Panc1 (cell line): ENCODE measurements at places on chromosomes 3 and 15. TPM values are rescaled to one million over a fixed set of nuclear protein-coding genes. Genes with fewer than 3 reads are reported as not detected.

GRCh38 chr3:131110087-131110486 lies 83.4 kb downstream of the NEK11 start:
- DNase-seq, result peak; percentile 15

GRCh38 chr15:73571346-73571745 lies 61.8 kb downstream of the NPTN start:
- DNase-seq, result no peak

ZNF654 gene
- 10.0 TPM for total RNA-seq

ZNF860 gene
- 8.9 TPM for total RNA-seq

GRCh38 chr15:65638681-65639089 lies 16.9 kb downstream of the SLC24A1 start:
- peak; percentile 39 for DNase-seq

GRCh38 chr3:123318374-123318773 lies 116.6 kb downstream of the SEC22A start:
- DNase-seq, result no peak

GRCh38 chr3:152610622-152611021 lies 224.3 kb upstream of the P2RY1 start:
- DNase-seq, result no peak

GRCh38 chr15:101308604-101309435 lies 13.8 kb upstream of the SNRPA1 start:
- no peak for DNase-seq

GOLGA6L25 gene
- total RNA-seq, result not detected

CDCP1 gene
- total RNA-seq, result 47.8 TPM

ZMYND10 gene
- 3.6 TPM for total RNA-seq

FAM81A gene
- total RNA-seq, result 7.3 TPM

LACTB gene
- 18.4 TPM for total RNA-seq

GRCh38 chr15:82901114-82901805 lies 51.3 kb downstream of the HOMER2 start:
- no peak for DNase-seq

DNA sequence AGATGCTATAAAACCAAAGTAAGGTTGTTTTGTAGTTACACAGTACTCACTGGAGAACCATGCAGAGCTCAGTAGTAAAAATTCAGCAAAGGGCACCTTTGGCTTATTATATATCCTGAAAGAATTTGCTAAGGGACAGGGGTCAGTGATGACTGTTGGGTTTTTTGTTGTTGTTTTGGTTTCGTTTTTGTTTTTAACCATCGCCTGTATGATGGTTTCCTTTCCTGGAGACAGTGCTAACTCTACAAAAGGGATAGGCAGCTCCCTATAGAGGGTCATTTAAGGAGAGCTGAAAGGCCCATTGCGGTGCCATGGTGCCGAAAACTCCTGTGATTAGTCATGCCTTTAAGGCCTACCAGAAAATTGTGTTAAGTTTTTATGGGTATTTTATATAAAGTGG lies 118.2 kb upstream of the GOLIM4 start:
- no peak for DNase-seq

GRCh38 chr3:72162649-72163184 lies 377.8 kb upstream of the PROK2 start:
- no peak for DNase-seq

DNA sequence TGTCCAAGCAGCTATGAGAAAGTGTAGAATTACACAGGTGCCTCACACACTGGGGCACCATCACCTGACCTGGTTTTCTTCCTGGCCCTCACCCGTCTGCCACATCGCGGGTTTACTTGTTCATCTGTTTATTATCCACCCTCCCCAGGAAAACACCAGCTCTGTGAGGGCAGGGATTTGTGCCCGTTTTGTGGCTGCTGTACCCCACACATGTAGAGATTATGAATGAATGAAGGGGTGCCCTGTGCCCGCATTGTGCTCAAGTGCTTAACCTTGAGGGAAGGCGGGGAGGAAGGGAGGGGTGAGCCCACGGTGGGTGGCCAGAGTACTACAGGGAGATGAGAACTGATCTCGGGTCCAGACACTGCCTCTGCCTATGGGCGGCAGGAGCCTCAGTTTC lies 108.4 kb downstream of the WNT7A start:
- no peak for DNase-seq

DNA sequence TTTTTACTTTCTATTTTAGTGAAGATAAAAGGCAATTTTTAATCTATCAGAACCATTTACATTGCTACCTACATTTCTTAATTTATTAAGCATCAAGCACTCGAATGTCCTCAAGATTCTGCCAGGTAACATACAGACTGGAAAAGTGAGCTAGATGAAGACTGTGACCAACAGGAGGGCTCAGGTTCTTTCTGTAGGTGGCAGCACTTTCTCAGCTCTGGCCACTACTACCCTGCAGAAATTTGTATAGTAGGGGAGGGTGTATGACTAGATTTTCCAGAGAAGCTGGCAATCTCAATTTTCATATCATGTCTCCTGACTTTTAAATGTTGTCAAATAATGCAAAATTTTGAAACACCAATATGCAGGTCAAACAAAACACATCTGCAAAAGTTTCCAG lies 165.0 kb upstream of the SUCLG2 start:
- no peak for DNase-seq

GRCh38 chr3:60047426-60048200 lies 997.8 kb upstream of the CFAP20DC start:
- DNase-seq, result no peak

DNA sequence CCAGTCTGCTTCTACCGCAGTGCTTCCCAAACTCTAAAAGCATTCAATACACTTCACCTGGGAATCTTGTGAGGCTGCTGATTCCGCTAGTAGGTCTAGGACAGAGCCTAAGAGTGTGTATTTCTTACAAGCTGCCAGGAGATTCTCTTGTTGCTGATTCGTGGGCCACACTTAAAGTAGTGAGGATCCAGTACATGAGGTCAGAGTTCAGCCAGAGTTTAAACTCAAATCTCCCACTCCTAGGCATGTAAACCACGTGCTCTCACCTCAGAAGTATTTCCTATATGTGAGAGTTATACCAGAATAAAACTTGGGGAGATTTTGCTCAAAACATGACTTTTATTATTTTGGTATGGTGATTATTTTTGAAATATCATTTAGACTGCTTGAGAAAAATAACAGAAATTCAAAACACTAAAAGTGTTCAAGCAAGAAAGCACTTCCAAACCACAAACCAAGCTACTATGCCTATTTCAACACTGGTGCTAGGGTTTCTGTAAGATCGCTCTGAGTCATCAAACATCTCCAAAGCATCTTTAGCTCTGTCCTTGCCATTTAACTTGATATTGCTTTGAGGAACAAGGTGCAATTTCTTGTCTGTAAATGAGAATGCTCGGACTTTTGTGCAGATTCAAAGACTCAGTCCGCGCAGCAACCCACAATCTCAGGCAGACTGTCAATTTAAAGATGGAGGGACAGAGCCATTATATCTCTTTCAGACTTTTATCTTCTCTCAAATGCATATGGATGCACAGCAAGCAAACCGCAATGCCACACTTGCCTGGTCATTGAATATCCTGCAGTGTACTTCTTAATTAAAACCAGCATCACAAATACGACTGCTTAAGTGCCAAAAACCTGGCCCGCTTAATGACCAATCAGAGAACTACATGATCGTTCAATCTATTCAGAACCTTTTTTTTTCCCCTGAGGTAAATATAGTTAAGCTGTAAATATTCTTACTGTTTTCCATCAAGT lies 59.8 kb downstream of the AGTR1 start:
- no peak for DNase-seq

CLEC3B gene
- not detected for total RNA-seq

SPTBN5 gene
- 2.1 TPM for total RNA-seq

GRCh38 chr3:9957214-9957613 lies 5.0 kb upstream of the PRRT3 start:
- DNase-seq, result no peak

RFX7 gene
- 24.2 TPM for total RNA-seq

- no peak for DNase-seq
Measured at GRCh38 chr3:13317596-13318320, 102.4 kb downstream of the NUP210 start.

GRCh38 chr3:194277786-194278130 lies 73.4 kb downstream of the CPN2 start:
- no peak for DNase-seq

DNA sequence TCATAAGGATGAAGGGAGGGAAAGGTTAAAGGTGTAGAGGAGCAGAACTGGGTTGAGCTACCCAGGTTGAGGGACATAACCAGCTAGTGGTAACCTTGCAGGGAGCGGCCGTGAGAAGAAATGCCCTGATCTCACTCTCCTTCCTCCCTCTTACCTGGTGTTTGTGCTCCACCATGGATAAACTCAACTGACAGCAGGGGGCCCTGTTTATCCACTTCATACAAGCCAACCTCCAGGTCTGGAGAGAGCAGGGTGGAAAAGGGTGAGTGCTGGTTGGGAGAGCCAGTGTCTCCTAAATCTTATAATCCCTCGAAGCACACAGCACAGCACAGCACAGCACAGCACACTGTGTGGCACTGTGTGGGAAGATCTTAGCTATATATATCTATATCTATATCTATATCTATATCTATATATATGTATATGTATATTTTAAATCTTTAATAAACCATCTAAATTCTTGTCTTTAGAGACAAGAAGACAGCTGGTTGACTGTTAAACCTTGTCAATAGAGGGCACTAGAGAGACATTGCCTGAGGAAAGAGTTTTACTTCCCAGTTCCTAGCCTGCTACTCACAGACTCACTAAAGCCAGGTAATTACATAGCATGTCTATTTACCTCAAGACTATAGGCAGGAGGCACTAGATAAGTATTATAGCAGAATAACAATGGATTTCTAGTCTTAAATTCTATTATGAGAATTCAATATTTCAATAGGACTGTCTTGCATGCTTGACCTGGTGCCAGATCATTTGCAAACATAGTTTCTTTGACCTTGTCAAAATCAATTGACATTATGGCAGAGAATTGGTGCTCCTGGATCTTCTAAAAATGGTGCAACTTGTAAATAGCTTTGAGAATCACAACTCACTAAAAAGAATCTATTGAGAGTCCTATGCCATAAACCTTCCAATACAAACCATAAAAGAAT lies 21.7 kb upstream of the FMN1 start:
- DNase-seq, result no peak

DNA sequence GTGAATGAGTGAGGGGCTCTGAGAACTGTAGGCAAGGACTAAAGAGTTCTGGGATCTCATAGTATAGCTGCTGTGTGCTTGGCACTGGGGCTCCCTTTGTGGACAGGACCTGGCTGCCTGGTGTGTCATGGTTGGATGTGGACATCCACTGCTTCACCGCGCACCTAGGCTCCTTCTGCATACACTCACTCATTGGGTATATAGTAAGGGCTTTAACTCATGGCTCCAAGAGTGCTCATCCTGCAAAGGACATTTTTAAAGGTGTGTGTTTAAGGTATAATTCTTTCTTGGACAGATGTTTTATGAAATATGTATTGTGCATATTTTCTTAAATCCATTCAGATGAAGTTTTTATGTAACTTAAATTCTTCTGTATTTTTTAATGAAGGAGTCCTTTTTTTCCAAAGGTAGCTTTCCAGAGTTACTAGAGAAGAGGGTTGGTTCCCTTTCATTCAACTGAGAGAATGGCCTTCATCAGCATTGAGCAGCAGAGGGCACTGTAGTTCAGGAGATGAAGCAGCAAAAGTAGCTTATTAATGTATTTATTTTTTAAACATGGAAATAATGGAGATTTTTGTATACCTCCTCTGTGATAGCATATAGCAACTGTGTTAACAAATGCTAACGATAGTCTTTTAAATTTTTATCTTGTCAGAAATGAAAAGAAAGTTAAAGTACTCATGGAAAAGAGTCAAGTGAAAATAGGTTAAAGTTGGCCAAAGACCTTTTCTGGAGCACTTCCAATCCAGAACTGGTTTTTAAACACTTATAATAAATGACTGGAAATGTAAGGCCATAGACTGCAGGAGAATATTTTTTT lies 25.2 kb downstream of the OXNAD1 start:
- DNase-seq, result peak; percentile 20

NUSAP1 gene
- total RNA-seq, result 127 TPM

DNA sequence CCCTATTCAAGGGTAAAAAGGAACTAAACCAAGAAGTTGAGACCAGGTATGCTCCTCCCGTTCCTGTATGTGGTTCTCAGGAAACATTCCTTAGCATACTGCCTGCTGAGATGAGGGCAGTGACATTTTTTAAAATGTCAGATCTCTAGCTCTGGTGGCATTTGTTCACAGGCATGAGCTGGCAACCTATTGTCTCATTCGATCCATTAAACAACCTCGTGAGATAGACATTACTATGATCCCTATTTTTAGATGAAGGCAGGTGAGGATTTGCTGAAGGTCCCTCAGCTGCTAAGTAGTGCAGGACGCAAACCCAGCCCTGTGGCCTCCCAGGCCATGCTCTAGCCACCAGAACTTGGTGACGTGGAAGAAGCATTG lies 74.9 kb downstream of the SIDT1 start:
- DNase-seq, result no peak

GABRA5 gene
- not detected for total RNA-seq
